EL (cell line): ENCODE measurements at places on chromosomes 2 and 18.

DNA sequence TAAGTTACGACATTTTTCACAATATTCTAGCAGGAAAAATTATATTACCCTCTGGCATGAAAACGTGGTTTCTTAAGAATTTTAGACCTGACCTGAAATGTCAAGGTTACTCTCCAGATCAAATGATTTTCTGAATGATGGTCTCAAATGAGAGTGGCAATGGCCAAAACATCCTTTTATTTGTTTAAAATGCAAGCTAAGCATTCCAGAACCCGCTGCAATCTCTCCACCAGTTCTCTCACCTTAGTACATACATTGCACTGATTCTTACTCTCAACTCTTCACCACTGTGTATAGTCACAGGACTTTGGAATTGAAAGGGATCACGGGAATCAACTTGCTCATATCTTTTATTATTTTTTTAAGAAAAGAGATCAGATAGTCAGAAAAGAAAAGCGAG lies 391.6 kb upstream of the LRATD1 start:
- no peak for DNase-seq

- DNase-seq: no peak
Observed at GRCh38 chr2:155630760-155631159, 701.8 kb downstream of the NR4A2 start.

DNA sequence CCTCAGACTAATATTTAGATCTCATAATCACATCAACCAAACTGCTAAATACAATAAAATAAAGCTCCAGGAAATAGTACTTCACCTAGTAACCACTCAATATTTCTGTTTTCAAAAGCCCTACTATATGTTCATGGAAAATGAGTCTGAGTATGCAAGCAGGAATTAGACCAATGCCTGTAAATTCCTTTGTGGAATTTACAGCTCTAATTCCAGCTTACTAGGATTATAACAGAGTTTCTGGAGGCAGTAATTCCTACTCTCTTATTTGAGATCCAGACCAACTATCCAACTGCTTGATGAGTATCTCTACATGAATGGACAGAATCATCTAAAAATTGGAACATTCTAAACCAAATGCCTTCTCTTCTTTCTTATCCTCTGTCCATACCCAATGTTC lies 11.6 kb downstream of the CDKL4 start:
- peak; percentile 10 for DNase-seq

DNA sequence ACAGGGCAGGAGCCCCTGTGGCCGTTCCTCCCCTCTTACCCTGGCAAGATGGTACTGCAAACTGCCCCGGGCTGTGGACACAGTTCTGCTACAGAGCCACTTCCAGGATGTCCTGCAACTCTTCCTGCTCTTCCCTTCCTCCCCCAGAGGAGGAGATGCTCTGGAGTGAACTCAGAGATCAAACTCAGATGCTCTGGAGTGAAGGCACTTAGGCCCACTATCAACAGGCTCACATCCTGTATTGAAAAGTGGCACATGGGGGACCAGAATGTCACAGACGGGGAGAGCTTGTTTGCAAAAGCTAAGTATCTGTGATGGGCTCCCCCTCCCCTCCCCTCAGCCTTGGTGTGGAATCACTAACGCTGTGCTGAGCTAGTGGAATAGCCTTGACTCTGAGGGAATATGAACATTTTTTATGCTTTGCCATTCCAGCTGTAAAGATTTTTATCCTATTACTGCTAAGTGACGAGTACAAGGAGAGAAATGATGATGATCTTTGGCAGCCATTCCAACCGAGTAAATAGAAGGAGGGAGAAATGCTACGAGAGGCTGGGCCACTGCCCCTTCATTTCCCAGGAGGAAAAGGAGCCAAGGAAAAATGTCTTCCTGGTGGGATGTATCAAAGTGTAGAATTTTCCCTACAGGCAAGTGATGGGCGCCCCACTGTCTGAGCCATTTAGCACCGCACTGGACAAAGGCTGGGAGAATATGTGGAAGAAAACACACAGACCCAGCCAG lies 152.6 kb downstream of the GALNT14 start:
- no peak for DNase-seq

DNA sequence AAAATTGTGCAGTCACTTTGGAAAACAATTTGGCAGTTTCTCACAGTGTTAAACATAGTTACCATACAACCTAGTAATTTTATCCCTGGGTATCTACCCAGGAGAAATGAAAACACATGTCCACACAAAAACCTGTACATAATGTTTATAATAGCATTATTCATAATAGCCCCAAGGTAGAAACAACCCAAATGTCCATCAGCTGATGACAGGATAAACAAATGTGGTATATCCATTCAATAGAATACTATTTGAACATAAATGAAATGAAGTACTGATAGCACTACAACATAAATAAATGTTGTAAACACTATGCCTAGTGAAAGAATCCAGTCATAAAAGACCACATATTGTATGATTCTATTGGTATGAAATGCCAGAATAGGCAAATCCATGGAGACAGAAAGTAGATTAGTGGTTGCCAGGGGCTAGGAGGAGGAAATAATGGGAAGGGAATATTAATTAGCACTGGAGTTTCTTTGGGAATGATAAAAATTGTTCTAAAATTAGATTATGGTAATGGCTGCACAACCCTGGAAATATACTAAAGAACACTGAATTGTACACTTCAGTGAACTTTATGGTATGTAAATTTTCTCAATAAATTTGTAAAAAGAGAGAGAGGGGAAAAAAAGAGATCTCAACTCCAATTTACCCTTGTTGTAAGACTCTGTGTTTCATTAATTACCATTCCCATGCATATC lies 20.8 kb upstream of the VIT start:
- DNase-seq: no peak

- DNase-seq: no peak
Observed at GRCh38 chr18:48367557-48367956, 41.6 kb downstream of the ZBTB7C start.

- DNase-seq: no peak
Observed at GRCh38 chr2:69669666-69670065, 26.1 kb upstream of the AAK1 start.

DNA sequence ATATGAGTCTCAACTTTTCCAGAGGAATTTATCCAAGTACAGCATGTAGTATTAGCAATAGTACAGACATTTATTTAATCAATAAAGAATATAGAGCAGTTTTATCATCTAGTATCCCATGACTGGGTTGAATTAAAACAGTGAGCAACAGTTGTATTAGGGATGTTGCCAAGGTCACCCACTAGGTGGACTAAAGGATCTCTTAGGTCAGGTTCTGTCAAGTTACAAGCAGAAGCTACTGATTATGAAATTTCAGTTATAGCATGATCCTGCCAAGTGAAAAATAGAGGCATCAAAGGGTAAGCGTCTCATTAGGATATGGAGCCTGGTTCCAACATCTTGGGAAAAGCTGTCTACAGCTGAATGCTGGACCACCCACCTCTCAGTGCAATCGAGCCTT lies 52.1 kb upstream of the LAPTM4A start:
- DNase-seq: peak; percentile 19

DNA sequence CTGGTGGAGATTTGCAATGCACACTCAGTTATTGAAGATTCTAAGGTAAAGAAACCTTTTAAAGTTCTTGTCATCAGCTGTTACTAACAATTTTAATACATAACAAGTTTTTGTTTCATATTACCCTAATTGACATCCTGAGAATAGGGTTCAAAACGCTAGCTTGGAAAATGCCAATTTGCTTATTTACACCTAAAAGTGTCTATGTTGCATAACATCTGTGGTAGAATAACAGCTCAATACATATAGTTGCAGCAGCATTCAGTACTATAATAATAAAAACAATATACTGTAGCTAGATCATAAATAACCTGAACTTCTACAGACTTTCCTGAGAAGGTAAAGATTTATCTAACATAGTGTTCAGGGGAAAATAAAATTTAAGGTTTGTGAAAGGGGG lies 219.0 kb downstream of the OSR1 start:
- no peak for DNase-seq

DNA sequence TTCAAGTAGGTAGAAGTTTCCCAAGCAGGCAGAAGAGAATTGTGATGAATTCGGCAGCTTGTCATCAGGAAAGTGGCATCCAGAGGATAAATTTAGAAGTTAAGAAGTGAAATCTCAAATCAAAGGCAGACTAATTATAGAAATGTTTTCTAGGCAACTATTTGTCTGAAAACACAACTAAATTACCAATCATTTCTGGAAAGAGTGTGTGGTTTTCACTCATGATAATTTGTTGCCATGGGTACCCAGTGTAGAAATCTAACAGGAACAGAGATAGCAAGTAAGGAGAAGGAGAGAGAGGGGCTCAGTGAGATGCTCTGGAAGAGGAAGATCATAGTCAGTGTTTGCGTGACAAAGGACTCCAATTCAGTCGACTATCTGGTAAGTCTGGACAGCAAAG lies 208.1 kb downstream of the NCKAP5 start:
- no peak for DNase-seq

GRCh38 chr2:20205915-20206524 lies 18.9 kb downstream of the SDC1 start:
- DNase-seq: no peak

- no peak for DNase-seq
Observed at GRCh38 chr2:239884051-239884405, 141.1 kb downstream of the NDUFA10 start.

DNA sequence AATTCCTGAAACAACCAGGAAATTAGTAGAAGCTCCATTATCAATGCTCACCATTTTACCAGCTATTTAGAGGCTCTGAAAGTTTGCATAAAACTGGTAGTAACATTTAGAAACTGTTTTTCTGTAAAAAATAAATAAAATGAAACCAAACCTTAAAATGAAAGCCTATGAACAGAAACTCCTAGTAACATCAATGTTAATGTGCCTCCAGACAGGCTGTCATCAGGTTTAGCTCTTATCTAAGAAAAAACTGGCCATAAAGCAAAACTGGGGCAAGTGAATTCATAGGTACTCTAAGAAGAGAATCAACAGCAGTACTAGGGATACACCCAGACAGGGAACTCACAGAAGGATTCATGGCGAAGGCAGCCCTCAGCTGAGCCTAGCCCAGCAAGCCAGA lies 8.0 kb downstream of the E2F6 start:
- no peak for DNase-seq

GRCh38 chr18:39448942-39449341 lies 1883.3 kb upstream of the CELF4 start:
- DNase-seq: peak; percentile 10

GRCh38 chr2:212428681-212429478 lies 109.7 kb downstream of the ERBB4 start:
- no peak for DNase-seq

DNA sequence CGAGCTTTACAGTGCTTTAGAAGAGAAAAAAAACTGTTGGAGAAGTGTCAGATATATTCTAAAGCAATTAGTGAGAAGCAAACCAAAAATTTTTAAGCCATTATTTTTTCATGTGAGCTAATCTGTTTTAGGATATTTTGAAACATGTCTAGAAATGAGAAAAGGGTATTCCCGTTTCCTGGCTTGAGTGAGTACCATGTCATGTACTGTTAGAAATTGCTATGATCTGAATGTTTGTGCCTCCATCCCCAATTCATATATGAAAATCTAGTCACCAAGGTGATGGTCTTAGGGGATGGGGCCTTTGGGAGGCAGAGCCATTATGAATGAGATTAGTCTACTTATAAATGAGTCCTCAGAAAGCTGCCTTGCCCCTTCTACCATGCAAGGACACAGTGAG lies 493.3 kb upstream of the GCFC2 start:
- no peak for DNase-seq

- no peak for DNase-seq
Observed at GRCh38 chr2:100518801-100519200, 44.0 kb upstream of the PDCL3 start.

DNA sequence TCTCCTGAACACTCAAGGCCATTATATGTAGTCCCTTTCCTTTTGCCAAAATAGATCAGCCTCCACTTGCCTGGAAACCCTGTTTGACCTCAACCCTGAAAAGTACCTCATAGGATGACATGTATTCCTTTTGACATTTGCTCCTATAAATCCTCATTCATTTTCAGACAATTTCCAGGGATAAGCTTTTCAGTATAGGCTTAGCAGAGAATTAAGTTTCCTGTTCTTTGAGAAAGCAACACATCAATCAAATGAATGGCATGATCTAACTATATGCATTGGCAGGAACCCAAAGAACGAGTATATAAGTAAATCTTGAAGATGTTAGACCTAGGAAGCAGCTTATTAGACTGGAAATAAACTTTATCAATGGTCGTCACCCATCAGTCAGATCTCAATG lies 483.0 kb downstream of the CCDC85A start:
- DNase-seq: no peak

DNA sequence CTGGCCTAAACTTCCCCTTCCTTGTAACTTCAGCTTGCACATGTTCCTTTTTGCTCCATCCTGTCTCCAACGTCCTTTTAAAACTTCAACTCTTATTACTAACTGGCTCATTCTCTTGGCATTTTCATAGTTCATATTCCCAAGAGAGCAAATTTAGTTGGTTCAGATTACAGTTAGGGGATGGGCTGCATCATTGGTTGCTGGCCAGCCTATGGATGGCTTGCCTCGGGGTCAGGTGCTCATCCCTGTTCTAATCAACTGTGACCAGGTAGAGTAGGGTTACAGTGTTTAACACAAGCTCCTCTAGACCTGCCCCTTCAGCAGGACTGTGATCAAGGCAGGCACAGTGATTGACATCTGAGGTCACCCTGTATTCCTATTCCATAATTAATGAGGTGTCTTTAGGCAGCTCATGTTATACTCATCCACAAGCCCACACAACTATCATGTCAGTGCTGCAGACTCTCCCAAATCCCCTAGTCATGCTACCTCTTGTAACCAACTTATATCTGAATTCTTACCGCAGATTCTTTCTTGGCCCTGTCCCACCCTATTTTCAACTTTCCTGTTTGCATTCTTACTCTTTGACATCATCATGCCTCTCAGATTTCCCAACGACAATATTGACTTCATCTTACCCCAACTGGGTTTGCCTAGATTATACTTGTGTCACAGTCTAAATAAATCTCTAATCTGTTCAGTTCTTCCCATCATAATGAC lies 293.3 kb downstream of the MTX2 start:
- DNase-seq: peak; percentile 67

DNA sequence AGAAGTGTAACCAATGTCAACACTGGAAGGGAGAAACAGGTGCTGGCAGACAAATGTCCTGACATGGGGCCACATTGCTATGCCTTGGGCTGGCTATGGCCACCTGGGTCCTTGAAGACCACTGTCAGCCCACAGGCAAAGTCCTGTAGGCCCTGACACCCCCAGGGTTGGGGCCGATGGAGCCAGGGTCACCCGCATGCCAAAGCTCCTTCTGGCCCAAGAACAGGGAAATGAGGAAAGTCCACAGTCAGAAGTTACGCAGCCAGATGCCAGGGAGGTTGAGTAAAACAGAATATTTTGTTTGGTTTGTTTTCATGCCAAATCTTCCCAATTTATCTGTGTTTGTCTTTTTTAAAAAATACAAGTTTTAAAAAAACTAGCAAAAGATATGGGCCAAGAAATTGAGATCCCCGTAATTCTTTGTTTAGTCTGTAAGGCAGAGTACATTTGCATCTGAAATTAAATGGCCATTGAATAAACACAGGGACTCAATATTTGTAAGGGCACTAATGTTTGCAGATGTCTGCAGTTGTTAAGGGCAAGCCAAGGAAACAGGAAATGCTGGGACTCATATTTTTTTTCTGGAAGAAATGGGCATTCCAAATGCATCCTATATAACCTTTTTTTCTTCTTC lies 186.4 kb downstream of the FAM210A start:
- no peak for DNase-seq

- DNase-seq: no peak
Observed at GRCh38 chr18:54100920-54101470, 123.5 kb downstream of the MBD2 start.
